ENCODE measurements at places on chromosomes 2 and 18.

DNA sequence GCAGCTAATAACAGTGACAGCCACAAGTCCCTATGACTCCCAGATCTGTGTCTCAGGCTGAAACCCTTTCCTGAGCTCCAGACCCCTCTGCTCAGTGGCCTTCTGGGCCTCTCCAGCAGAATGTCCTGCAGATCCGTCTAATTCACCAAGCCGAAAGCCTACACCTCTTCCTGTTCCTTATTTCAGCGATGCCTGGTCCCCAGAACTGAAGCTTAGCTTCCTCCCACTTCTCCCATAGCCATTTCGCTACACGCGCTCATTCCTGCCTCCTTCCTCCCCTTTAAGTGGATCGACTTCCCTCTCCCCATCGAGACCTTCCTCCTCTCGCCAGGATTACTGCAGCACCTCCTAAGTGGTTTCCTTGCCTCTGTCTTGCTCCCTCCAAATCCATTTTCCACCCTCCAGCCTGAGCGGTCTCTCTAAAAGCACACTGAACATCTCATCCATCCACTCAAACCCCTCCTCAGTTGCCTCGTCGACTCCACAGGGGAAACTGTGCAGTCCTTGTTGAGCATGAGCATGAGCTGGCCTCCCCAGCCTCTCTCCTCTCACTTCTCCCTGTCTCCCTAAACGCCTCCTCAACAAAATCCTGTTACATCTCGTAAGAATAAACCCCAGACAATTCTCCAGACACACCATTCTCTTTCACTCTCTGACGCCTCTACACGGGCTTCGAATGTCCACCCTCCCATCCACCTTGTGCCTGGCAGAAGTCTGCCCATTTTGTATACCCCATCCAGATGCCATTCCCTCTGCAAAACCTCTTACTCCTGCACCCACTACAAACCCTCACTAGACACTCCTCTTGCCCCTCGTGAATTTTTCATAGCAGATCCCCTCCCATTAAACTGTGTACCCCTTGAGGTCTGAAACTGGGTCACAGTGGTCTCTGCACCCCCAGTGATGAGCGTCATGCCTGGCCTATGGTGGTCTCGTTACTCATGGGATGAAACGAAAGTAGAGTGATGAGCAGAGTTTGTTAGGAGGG lies 232.6 kb downstream of the ATAD2B start:
- DNase-seq = no peak

GRCh38 chr18:24395049-24395795 lies 2.4 kb downstream of the OSBPL1A start:
- DNase-seq = no peak

DNA sequence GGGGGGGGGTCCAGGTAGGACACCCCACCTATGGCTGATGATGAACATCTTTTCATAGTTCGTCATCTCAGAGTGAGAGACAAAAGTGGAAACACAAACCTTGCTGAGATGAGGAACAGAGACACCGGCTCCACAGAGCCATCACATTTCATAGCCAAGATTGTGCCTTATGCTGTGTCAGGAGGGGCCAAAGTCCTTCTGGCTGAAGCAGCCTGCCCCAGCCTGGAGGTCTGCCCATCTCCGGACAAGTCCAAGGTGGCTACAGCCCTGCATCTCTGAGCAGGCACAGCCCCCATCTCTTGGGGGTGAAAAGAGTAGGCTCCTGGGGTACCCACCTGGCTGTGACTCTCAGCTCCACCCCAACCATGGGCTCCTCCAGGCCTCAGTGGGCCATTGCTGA lies 70.3 kb downstream of the ZBTB7C start:
- DNase-seq = no peak

DNA sequence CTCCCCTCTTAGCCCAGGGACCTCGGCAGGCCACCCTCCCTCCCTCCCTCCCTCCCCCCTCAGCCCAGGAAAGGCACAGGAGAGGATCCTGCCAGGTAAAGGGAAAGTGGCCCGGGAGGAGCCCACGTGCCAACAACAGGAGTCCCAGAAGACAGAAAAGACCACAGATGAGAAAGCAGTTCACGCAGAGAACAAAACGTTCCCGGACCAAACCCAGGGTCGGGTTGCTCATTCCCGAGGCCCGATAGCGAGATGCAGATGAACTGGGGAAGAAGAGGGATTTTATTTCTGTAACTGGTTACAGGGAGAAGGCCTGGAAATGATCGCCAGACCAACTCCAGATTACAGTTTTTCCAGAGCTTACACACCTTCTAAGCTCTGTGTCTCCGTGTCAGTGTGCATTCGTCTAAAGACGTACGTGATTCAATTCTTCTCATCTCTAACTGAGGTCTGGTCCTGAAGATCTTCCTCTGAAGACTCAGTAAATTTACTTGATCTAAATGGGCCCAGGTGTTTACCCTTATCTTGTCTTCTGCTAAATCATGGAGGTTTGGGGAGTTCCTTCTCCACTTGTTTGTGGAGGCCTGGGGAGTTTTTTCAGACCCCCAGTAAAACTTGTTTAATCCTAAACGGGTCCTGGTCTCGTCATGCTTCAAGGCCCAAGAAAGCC lies 807 bp upstream of the NEU4 start:
- DNase-seq = no peak

GRCh38 chr18:69622184-69622583 lies 221.5 kb downstream of the DOK6 start:
- DNase-seq = no peak

GRCh38 chr18:59228351-59228750 lies 8.4 kb downstream of the GRP start:
- DNase-seq = no peak

- no peak for DNase-seq
Observed at GRCh38 chr2:233974530-233975071, 57.4 kb downstream of the TRPM8 start.

GRCh38 chr2:48991415-48992131 lies 162.7 kb downstream of the FSHR start:
- DNase-seq = no peak

DNA sequence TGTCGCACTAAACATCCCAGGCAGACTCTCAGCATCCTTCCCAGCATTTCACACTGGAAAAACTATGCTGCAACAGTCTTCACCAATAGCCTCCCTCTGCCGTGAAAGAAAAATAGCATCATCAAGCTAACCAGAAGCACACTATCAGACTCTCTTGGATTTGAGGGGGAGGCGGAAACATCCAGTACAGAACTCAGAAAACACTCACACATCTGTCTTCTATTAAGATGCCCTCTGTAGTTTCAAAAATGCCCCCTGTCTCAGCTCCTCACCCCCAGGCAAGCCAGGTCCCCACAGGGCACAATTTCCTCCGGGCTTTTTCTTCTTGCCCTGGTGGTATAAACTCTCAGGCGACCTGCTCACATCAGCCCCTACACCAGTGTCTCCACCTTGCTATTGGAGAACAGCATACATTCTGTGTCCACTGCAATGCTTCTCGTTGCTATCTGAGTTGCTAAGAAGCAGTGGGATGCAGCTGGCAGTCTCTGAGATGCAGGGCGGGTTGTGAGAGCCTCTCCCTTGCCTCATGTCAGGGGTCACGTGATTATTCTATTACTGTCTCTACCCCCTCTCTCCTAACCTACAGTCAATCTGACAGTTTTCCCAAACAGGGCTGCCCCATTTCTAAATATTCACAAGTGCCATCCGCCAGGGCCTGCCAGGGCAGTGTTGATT lies 189.9 kb downstream of the INO80D start:
- no peak for DNase-seq

GRCh38 chr2:44547718-44548117 lies 186.0 kb downstream of the CAMKMT start:
- DNase-seq = no peak

DNA sequence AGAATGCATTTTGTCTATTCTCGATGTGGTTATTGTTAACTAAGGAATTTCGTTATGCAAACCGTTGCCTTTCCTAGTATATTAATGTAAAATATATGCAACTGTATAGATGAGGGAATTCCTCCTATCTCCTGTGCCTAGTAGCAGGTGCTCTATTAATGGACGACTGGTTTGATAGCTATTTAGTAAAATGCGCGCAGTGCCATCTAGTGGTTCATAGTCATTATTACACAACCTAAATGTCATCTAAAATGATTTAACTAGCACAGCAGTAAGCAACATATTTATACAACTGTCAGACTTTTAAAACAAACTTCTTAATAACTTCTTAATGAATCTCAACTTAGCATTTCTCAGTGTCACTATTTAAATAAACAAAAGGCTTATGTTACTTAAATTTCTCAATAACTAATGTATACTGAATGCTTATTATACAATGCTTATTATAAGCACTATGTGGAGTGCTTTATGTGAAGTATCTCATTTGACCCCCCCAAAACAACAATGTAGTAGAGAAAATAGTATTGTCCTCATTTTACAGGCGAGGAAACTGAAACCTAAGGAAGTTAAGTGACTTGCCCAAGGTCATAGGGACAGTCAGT lies 77.9 kb downstream of the DTNA start:
- DNase-seq = no peak

DNA sequence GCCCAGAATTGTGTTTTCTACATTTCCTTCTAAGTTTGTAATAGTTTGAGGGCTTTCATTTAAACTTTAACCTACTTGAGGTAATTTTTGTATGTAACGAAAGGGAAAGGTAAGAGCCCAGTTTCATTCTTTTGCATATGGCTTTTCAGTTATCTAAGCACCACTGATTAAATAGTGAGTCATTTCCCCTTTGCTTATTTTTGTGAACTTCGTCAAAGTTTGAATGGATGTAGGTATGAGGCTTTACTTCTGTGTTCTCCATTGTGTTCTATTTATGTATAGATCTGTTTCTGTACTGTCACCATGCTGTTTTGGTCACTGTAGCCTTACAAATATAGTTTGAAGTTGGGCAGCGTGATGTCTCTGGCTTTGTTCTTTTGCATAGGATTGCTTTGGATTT lies 944.8 kb upstream of the CNTNAP5 start:
- no peak for DNase-seq

DNA sequence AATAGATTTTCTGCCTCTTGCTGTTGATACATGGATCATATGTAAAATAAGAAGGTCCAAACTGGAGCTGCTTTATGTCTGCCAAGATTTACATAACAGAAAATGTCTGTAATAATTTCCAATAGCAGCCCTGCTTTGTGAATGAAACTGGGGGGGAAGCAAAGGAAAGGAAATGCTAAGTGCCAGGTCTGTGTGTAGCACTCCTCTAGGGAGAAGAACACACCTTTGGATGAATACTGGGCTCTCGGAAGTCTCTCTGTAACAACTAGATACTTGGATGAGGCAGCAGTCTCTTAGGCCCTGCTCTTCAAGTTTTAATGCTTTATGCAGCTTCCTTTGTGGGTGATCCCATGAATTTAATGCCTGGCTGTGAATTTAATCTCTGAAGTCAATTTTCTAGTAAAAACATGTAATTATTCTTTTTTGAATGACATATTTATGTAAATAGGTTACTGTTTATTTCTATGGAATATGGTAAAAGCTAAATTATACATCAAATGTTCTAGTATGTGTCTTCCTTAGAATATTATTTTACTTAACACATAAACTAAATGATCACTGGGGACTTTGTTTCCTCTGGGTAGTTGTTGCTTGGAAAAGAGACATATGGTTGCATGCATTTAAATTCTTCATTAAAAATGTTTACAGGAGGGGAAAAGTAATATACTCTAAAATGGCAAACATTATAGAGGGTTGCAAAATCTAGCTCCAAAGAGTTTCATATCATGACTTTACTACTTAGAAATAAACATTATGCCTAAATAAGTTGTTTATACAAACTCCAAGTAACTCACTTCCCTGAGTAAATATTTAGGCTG lies 336.6 kb upstream of the CWC22 start:
- no peak for DNase-seq

DNA sequence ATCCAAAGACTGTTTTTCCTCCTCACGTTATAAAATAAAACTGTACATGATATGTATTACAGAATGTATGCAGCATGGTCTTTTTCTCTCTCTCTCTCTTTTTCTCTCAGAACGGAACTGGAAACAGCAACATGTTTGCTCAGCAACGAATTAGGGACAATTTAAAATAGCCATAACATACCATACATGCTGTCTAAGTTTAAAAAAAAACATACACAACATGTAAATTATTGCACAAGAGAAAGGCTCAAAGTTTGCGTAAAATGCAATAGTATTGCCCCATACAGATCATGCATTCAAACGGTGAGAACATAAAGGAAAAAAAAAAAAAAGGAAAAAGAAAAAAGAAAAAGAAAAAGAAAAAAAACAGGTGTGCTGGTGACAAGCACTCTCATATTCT lies 93.6 kb downstream of the BCL11A start:
- no peak for DNase-seq

DNA sequence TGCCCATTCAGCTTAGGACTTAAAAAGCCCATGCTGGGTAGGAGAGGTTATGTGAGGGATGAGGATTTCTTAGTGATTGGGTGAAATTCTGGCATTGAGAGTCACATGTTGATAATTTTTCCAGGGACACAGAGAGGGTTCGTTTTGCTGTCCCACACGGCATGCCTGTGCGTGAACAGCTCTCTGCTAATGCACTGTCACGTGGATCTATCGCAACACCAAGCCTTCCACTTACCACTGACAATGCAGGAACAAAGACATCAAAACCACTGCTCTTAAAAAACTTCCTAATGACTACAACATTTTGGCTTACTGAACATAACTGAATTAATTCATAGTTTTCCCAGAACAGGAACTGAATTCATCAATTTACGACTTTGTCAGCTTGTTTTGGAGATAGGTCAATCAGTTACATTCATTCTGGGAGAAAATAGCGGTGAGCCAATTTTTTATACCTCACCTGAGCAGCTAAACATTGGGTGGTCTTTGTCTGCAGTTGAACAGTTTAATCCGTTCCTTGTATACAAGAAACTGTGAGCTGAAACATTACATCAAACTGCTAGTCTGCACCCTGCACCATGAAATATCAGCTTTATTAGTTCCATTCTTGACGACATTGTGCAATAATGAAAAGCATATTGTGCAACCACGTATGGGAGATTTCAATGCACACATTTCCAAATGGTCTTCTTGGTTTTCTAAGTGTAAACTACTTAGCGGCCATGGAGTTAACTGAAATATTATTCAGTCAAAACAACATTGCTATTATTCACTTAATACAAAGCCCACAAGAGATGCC lies 127.1 kb downstream of the LPIN1 start:
- no peak for DNase-seq
